Amniotic stem cell (primary cell): ENCODE measurements at places on chromosomes 2 and 18.

DNA sequence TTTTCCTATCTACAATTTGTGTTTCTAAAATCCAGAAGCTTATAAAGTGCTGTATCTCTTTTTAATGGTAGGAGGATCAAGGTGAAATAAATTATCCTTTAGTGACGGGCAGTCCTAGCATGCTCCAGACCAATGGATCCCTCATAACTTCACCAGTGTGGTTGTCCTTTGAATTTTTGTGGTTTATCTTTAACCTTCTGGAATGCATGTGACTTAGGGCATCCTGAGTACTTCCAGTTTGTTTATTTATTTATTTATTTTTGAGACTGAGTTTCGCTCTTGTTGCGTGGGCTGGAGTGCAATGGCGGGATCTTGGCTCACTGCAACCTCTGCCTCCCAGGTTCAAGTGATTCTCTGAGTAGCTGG lies 40.4 kb downstream of the NUP35 start:
- DNase-seq, result no peak

DNA sequence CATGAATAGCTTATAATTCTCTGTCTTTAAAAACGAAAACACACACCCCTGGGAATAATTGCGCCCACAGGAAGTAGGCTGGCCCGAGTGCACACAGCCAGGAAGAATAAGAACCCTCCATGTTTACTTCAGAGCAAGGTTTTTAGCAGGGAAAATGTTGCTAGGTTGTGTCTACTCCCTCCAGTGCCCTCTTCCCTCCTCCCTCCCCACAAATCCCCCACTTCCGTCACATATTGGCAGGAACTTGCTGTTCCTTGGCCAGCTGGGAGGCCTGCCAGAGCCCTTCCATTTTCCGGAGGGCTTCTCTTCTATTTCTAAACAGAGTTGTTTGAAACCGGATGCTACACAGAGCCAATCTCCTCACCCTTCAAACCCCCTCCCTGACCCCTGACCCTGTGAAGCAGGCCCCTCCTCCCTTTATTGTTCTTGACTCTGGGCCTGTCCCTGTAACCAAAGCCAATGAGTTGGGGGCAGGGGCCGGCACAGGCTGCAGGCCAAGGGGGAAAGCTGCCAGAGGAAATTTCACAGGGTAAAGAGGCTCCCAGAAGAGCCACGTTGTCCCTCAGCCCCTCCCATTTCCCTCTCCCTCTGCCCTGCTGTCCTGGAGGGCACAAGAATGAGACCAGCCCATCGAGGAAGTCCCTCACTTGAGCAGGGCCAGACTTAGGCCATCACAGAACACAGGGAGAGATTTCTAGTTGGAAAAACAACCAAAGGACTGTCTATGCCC lies 49.8 kb upstream of the LGALSL start:
- no peak for DNase-seq

DNA sequence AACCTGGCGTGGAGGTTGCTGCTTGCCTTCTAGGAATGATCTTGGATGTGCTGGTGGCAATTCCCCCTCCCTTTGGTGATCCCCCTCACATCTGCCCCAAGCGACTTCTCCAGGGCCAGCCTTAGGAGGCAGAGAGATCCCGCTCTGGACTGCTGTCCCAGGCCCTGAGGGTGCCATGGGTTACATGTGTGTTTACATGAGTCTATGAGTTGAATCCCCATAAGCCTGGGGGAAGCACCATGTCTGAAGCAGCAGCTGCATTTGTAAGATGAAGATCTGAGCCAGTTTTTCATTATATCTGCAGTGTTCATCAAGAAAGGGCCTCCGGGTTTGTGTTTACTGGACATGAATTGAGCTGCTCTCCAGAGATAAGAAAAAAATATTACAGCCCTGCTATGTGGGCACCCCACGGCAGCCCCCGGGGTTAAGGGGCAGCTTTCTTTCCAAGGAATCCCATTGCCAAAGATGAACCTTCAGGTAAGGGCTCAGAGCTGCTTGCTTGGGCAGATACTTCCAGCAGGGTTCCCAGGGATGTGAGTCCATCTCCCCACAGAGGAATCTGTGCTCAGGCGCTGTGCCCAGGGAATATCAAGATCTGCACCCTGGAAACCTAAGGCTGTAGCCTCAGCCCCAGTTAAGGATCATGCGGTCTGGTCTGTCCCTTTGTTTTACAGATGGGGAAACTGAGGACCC lies 46.0 kb downstream of the MRPS5 start:
- DNase-seq, result no peak

DNA sequence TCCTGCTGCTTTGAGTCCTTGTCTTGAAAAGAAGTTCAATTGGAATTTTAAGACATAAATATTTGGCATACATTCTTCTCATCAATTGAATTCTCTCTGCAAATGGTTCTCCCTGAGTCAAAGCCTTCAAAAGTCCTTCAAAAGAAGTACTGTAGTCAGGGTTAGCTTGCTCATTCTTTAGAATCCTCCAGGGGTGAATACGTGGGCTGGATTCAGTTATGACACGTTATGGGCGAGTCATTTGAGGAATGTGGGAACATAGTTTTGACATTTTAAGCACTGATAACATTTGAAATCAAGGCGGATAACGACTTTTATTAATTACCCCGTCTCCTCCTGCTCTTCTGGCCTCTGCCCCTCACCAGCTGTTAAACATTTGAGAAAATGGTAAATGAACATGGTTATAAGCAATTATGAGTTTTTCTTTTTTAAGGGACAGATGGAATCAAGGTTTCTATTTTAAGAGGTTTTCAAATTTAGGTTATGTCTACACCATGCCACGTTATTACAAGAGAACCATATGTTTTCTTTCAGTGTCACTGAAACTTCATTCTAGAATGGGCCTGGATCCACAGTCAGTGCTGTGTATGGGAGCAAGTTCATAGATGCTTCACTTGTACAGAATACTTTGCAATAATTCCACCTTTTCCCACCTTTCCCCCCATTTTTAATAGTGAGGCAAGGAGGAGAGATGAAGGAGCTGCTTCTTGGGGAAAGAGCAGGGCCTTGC lies 273.1 kb downstream of the TSN start:
- peak; percentile 5 for DNase-seq

GRCh38 chr2:98948956-98949739 lies 13.1 kb upstream of the CRACDL start:
- DNase-seq, result no peak

DNA sequence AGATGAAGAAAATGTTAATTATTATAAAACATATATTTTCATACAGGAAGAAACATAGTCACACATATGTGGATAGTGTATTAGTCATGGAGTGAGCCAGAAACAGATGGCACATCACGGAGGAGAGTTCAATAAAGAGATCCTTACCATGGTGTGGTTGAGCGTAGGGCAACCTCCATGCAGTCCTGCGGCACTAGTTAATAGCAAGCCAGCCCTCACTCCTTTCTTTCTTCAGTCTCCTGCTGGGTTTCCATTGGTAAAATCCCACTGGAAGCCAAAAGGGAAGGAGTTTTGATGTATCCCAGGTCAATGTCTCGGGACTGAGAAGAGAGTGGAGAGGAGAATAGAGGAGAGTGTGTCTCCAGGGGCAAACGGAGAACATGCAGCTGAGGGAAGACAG lies 328.1 kb downstream of the NR4A2 start:
- DNase-seq, result no peak

- DNase-seq, result no peak
Measured at GRCh38 chr2:138059487-138060300, 95.4 kb downstream of the HNMT start.

- DNase-seq, result peak; percentile 44
Measured at GRCh38 chr18:44149706-44150105, 531.0 kb upstream of the SETBP1 start.

DNA sequence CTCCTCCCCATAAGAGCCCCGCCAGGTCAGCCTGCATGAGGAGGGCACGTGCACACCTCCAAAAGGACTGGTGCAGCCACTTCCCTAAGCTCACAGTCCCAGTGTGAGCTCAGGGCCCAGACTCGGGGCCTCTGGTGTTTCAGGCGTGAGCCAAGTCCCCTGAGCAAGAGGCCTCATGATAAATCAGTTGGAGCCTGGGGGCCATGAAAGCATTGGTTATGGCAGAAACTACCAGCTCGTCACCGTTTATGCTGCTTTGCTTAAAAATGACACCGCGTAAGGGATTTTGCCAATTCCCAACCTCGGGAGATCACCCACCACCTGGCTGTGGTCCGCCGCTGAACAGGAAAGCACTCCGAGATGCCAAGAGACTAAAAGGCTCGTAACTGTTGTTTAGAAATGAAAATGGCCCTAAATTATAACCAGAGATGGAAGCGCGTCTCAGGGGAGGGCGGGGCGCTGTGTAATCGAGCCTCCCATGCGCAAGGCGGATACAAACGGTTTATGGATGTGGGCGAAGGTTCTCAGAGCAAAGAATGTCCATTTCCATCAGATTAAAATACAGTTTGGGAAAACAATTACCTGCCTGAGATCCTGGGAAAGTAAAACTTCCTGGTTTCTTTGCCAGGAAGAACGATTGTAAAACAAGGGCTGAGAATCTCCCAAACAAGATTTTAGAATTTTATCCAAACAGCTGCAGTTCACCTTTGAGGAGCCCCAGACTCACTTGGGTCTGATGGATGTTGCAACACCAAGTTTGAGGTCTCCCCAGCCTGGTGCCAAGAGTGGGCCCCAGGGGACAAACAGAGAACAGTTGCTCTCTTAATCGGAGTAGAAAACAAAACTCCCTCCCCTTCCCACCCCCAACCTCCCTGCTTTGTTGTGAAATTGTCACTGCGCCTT lies 141.4 kb downstream of the BCL2 start:
- no peak for DNase-seq

GRCh38 chr2:11719230-11719977 lies 27.0 kb upstream of the LPIN1 start:
- DNase-seq, result no peak

GRCh38 chr2:235630718-235631296 lies 137.0 kb downstream of the AGAP1 start:
- DNase-seq, result no peak

- no peak for DNase-seq
Measured at GRCh38 chr2:38113051-38113450, 37.1 kb upstream of the CYP1B1 start.
